ENCODE measurements at places on chromosomes 2 and 18.

DNA sequence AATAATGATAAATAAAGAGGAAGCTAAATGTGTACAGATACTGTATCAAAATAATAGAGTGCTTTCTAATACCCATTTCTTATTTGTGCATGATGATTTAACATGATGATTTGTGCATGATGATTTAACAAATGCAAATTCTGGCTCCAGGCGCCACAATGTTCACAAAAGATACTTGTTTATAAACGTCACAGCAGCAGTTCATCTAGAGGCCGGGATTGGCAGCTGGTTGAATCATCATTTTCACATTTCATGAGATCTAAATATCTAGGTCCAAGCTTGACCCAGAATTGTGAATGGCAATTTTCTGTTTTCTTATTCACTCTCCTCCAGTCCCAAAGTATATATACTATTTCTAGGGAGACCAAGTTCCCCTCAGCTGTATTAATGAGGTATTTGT is 322.0 kb downstream of the SUCLG1 start:
- DNase-seq: no peak

- DNase-seq: no peak
Measured at GRCh38 chr2:202910698-202911097, 775 bp downstream of the WDR12 start.

DNA sequence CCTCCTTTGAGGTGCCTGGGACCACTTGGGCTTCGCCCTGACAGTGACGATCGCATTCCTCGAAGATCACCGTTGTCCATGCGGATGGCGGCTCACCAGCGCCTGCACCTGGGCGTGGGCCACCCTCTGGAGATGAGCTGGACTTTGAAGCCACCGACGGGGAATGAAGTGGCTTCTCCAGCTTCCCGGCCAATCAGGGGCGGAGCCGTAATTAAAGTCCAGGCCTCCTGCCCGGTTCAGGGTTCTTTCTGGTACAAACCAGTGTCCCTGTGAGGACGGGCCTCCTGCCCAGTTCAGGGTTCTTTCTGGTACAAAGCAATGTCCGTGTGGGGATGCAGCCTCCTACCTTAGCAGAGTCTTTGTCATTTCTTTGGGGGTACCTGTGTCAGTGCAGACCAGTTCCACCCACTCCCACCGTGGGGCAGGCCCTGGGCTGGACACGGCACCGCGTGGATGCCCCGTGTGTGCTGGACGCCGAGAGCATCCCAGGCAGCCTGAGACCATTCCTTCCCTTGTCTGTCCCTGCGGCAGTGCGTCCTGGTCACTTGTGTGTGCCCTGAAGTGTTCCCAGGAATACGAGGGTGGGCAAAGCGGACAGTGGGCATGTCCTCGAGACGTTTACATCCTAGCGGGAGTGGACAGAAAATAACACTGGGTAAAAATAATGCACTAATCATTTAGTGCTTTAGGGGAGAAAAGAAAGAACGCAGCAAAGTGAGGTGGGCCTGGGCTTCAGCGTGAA is 55.0 kb downstream of the KCNG2 start:
- no peak for DNase-seq

DNA sequence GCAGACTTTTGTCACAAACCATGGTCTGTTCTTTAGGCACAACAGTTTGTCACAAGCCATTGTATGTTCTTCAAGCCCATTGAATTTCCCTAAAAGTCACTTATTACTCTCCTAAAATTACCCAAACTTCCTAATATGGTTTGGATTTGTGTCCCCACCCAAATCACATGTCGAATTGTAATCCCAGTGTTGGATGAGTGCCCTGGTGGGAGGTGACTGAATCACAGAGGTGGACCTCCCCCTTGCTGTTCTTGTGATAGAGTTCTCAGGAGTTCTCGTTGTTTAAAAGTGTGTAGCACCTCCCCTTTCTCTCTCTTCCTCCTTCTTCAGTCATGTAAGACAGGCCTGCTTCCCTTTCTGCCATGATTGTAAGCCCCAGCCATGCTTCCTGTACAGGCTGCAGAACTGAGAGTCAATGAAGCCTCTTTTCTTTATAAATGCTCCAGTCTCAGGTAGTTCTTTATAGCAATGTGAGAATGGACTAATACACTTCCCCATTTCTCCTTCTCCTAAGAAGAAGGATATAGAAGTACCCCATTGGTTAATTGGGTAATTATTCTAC is 11.2 kb upstream of the GYPC start:
- no peak for DNase-seq

- no peak for DNase-seq
Measured at GRCh38 chr2:118046634-118047210, 32.9 kb upstream of the CCDC93 start.

DNA sequence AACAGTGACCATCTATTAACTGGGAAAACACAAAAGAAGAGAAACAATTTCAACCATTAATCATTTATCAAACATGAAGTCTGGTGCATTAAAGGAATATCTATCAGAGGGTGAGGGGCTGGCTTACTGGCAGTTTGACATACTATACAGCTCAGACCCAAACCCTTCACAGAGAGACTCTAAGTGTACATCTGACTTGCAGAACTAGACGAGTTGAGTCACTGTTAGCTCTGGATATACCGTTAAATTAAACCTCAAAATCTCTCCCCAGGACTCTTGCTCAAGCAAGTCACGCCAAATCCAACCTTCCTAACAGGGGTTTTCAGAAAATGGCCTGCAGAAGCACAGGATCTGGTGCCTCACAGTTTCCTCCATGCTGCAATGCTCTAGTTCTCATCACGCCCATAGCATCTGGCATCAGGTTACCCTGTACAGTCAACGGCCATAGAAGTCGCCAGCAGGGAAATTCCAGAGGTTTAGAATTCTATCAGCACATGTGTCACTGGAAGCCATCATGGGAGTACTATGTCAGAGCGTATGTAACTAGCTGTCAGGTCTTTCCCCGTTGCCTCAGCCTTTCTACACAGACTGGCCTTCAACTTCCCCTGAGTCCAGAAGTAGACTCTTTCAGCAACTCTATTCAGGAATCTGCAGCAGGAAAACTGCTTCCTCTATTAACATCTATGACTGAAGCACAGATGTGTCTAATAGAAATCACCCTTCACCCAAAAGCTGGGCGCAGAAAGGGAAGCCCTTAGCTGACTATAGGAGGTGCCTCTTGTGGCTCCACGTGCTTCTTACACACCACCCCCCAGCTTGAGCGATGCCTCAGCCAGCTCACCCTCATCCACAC is 9.3 kb downstream of the TGOLN2 start:
- no peak for DNase-seq

- DNase-seq: no peak
Measured at GRCh38 chr18:9814431-9814830, 71.3 kb upstream of the TXNDC2 start.

GRCh38 chr2:44692821-44693220 is 248.7 kb upstream of the SIX3 start:
- no peak for DNase-seq

GRCh38 chr2:75003773-75004172 is 45.3 kb downstream of the POLE4 start:
- DNase-seq: no peak

GRCh38 chr2:217367464-217367863 is 507.6 kb upstream of the TNP1 start:
- DNase-seq: no peak

GRCh38 chr2:191148791-191149190 is 2.0 kb downstream of the STAT4 start:
- DNase-seq: no peak

DNA sequence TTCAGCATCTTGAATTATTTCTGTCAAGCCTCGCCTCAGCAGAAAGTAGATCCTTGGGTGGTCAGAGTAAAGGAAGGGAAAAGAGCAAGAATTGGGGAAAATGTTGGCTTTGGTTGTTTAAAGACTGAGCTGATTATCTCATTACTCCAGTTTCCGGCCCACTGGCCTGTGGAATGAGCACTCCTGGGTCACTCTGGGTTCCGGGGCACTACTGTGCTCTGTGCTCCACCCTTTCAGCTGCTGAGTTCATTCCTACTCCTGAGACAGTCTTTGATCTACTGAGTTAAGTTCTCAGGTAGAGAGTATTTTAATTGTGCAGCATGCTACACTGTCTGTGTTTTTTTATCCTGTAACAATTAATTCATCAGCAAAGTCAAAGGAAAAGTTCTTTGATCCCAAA is 427.7 kb downstream of the CDH2 start:
- DNase-seq: no peak

DNA sequence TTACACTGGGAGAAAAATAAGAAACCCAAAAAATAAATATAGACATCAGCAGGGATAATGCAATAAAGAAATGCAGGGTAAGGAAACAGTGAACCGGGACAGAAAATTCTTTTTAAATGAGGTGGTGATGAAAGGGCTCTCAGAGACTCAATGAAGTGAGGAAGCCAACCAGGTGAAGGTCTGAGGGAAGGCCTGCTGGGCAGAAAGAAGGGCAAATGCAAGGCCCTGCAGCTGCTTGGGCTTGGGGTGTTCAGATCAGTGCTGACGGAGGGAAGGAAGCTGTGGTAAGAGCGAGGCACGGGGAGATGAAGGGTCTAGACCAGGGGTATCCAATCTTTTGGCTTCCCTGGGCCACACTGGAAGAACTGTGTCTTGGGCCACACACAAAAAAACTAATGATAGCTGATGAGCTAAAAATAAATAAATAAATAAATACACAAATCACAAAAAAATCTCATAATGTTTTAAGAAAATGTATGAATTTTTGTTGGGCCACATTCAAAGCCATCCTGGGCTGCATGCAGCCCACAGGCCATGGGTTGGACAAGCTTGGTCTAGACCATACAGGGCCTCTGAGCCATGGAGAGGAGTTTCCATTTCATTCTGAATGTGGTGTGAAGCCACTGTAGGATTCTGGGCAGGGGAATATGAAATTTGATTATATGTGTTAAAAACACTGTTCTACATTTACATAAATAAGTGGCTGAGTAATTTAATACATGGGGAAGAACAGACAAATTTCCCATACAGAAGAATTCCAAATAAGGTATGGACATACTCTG is 96.3 kb upstream of the DNMT3A start:
- no peak for DNase-seq

GRCh38 chr2:142973822-142974207 is 96.4 kb downstream of the KYNU start:
- DNase-seq: no peak

- no peak for DNase-seq
Measured at GRCh38 chr2:169139993-169140767, 70.8 kb downstream of the DHRS9 start.

- DNase-seq: no peak
Measured at GRCh38 chr2:37326285-37326684, 1.7 kb upstream of the PRKD3 start.

DNA sequence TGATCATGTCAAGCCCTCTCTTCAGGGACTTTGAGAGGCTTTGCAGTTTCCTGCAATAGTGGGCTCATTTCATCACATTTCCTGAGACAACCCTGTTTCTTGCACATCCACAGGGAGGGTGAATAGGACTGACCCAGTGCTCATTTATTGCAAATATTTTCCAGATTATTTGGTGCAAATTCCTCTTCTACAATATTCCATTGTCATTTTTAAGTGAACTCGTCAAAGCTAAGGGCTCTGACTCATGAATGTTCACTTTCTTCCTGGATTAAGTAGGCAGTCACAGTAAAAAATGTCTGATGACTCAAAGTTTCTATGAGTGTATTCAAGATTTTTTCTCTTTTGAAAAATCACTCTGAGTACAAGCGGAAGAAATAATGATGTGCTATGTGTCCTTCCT is 225.5 kb upstream of the GALNT5 start:
- DNase-seq: no peak
